ENCODE measurements at places on chromosomes 12 and 14.

DNA sequence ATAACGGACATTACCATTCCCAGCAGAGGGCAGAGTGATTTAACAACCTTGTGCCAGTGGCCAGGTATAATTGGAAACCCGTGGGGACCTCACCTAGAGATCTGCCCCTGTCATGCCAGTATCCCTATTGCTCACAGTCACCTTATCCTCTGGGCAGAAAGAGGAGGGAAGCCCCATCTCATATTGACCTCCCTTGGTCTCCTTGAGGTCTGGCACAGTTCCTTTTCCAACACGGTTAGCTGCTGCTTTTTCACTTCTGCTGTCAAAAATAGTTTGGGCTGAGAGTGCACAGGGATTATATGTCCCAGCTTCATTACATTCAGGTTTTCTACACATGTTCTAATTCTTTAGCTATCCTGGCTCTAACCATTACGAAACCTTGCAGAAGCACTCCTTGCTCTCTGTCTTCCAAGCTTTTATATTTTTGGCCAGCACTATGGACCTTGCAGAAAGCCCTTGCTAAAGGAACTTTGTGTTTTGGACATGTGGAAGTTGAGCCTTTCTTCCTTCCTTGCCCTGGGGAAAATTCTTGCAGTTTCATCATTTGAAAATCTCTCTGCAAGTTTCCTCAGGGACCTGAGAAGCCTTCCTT is 111.7 kb upstream of the MIS18BP1 start:
- DNase-seq = no peak

- peak; percentile 41 for DNase-seq
These were observed 386.8 kb downstream of the BCAT1 start for GRCh38 chr12:24561882-24562770.

DNA sequence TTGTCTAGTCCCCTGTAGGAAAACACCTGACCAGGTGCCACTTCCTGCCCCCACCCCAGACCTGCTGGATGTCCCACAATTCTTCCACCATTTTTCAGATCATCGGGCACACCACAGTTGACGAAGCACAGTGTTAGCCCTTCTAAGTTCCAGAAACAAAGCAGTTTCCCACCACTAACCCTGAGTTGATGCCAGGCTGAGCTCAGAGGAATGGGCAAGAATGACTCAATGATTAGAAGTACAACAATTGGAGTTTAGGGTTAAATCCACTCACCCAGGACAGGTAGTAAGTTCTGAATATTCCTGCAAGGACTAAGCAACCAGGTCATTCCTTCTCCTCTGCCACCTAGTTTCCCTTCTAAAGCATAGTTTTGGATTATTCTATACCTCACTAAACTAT is 979.8 kb downstream of the BCL11B start:
- DNase-seq = no peak

GRCh38 chr12:108831309-108831991 is 25.9 kb downstream of the SSH1 start:
- no peak for DNase-seq

GRCh38 chr12:132471011-132471857 is 18.7 kb upstream of the FBRSL1 start:
- DNase-seq = no peak

DNA sequence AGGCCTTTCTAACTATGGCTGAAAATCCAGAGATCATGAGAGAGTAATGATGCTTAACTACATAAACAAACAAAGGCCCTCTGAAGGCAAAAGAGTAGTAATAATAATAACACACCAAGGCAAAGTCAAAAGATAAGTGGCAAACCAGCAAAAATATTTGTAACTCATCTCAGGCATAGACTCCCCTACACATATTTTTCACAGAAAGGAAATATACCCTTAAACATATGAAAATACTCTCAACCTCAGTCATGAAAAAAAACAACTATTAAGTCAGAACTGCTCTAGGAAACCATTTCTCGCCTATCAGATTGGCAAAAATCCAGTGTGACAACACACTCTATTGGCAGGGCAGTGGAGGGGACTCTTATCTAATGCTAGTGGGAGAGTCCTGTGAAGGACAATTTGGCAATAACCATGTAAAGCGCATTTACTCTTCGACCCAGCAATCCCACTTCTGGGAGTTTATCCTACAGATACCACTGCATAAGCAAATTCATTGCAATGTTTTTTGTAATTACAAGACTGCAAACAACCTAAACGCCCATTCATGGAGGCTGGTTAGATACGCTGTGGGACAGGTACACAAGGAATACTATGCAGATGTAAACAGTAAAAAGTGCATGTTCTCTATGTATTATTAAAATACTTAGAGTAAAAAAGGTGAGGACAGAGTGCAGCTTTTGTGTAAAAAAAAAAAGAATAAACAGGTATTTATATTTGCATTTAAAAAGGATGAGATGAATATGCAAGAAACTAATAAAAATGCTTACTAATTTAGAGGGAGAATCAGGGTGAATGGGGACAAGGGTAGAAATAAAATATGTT is 26.0 kb upstream of the IL22 start:
- DNase-seq = no peak

DNA sequence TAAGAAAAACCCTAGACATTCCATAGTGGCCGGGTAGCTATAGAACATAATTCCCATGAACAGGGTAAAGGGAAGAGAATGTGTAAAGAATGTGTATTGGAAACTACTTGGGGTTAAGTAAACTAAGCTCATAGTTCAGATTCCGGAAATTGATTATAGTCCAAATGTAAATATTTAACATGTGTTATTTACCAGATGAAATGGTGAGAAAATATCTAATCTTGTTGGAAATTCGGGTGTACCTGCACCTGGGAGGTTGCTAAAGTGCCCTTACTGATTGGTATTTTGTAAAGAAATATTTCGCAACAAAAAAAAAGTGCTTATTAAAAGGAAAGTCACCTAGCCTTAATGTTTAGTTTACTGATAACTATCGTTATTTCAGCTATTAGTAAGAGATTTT is 14.4 kb downstream of the RASSF9 start:
- no peak for DNase-seq

DNA sequence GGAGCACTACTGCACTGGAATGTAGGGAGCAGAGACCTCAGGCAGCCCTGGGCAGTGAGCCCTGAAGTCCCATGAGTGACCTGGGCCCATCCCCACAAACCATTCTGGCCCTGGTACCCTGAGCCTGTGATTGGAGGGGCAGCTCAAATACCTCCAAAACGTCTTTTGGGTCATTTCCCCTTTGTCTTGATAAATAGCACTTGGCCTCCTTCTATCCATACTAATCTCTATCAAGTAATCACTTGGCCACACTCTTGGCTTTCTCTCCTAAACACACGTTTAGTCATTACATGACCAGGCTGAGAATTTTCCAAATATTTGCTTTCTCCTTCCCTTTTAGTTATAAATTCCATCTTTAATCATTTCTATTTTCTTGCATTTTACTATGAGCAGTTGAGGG is 91.3 kb downstream of the RPAP3 start:
- no peak for DNase-seq

- no peak for DNase-seq
These were observed 396.2 kb downstream of the NUAK1 start for GRCh38 chr12:105742567-105742874.

DNA sequence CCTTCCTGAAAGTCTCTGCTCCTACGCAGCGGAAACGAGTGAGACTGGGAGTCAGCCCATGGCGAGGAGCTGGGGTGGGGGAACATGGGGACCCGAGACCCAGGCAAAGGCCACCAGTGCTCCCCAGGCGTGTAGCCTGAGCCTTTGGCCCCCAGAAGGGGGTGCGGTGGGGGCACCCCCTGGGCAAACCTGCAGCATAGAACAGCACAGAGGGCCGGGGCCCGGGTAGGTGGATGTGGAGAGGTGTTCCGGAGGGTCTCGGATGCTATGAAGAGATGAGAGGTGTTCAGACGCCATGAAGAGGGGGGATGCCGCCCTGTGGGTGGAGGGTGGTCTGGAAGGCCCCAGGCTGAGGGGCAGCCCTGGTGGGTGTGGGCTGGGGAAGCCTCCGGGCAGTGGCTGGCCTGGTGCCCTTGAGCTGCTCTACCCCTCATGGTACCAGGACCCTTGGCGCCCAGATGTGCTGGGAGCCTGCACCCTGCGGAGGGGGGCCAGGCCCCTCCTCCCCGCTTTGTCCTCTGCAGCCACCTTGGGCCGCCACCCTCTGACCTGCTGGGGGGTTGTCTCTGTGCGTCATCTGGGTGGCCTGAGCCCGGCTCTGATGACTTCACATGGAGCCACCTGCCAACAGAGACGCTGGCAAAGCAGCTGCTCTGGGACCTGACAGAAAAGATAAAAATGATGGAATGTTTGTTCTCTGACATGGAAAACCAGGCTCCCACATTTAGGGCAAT is 83.4 kb downstream of the KIF26A start:
- DNase-seq = no peak

DNA sequence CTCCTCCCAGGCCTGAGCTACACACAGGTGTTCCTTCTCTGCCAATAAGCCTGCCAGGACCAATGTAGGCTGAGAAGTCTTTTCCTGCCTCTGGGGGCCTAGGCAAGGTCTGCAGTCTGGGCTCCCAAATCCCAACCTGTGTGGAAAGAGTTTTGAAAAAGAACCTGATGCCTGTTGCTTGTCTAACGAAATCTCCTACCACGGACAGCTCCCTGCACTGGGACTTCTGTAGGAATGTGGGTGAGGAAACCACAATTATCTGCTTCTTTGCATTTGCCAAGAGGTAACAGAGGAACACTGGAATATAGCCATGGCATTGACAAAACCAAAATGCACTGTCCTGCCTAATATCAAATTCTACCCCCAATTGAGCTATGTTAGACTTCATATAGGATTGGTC is 877.0 kb upstream of the TMEM132C start:
- no peak for DNase-seq

GRCh38 chr14:55412676-55413075 is 1.0 kb upstream of the ATG14 start:
- DNase-seq = no peak

DNA sequence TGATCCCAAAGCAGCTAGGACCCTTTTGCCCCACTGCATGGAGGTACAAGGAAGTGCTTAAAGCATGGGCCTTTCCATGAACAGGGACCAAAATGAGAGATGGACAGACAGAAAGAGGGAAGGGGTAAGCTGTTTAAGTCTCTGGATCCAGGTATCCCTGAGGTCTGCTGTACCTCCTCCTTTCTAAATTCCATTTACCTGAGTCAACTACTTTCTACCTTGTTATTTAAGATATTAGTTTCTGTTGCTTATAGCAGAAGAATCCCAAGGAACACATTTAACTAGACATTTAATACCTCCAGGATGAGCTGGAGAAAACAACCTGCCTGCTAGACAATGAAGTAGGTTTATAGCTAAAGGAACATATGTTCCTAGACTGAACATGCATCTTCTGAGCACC is 157.6 kb upstream of the TMCC3 start:
- no peak for DNase-seq

DNA sequence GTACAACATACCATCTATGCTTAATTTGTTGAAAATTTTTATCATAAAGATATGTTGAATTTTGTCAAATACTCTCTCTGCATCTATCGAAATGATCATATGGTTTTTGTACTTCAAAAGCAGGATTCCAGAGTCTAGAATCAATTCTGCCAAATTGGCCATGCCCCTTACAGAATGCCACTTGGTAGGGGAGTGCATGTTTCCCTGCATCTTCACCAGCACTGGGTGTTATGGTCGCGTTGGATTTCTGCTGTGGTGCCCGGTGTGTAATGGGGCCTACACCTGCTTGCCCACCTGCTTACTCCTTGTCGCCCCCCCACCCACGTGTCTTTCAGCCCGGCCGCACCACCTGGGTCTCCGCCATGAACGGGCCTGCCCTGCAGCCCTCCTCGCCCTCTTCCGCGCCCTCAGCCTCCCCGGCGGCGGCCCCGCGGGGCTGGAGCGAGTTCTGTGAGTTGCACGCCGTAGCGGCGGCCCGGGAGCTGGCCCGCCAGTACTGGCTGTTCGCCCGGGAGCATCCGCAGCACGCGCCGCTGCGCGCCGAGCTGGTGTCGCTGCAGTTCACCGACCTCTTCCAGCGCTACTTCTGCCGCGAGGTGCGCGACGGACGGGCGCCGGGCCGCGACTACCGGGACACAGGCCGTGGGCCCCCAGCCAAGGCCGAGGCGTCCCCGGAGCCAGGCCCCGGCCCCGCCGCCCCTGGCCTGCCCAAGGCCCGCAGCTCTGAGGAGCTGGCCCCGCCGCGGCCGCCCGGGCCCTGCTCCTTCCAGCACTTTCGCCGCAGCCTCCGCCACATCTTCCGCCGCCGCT is 12.3 kb downstream of the SH2B3 start:
- no peak for DNase-seq

DNA sequence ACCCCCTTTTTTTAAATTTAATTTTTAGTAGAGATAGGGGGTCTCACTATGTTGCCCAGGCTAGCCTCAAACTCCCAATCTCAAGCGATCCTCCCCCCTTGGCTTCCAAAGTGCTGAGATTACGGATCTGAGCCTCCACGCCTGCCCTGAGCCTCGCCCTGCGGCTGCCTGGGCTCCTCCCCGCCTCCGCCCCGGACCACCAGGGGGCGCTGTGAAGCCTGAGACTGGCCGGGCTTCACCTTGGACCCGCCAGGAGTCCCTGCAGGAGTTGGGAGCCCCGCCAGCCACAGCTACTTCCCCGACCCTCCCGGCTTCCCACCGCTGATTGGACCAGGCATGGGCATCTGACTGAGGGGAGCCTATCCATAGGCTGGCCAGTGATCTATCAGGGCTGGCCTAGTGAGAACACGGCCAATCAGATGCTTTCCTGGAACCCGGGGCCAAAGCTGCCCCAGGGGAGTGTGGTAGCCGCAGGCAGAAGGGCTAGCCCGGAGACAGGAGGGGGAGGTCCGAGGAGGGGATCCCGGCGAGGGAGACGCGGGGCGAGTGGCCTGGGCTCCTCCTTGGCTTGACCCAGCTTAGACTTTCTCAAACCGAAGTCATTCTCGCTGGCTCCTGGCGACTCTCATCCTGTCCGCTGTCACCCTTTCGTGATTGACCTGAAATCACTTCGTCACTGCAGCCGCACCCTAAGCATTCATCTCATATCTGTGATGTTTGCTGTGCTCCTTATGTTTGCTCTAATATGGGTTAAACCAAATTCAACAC is 15.1 kb upstream of the ANKRD9 start:
- peak; percentile 98 for DNase-seq

GRCh38 chr14:50826681-50827080 is 4.3 kb downstream of the NIN start:
- DNase-seq = no peak

GRCh38 chr12:31560516-31560915 is 30.4 kb downstream of the DENND5B start:
- DNase-seq = no peak

- no peak for DNase-seq
These were observed 1730.7 kb upstream of the FLRT2 start for GRCh38 chr14:83799233-83799632.

DNA sequence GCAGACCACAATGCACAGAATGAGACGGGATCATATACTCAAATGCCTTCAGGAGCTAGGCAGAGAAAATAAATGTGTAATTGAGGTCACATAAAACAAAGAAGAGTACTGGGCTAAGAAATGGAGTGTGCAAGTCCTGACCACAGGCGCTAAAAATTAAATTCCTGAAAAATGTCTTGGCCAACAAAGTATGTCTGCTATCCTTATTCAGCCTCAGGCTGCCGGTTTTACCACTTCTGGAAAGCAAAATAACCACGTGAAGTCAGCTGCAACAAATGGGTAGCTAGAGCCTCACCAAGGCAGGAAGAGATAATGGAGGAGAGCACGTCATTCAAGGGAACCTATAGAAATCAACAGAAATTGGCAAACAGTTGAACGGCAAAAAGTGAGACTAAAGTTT is 3.1 kb downstream of the PYGL start:
- DNase-seq = no peak

- no peak for DNase-seq
These were observed 8.2 kb downstream of the INTS13 start for GRCh38 chr12:26929590-26929989.

All from NCI-H1930 (cell line).